NCI-H187 treated with DMSO at 0.1 percent for 48 hours (cell line): ENCODE measurements at places on chromosomes 7 and 10.

DNA sequence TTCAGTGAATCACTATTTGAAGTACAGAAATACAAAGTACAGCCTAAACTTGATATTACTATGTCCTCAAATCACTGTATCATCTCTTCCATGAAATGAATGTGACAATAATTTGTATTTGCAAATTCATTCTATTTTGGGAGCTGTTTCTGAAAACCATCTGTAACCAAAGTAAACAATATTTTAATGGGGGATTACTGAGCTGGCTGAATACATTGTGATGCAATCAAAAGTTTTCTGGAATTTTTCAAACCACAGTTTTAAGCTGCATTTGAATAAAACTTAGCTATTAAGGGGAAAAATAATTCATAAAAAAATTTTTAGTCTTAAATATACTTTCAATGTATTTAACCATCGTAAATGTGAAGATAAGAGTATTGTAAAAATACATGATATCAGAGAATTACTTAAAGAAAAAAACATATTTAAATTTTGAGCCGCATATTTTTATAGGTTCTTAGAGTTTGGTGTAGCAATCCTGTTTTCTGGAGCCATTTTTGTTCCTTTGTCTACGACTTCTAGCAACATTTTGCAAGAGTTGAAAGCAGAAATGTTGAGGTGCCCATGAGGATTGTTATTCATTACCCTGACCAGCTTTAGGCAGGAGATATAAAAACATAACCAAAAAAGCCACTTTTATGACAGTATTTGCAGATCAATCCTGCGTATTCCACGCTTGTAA lies 45.9 kb upstream of the AGMO start:
- no peak for DNase-seq

DNA sequence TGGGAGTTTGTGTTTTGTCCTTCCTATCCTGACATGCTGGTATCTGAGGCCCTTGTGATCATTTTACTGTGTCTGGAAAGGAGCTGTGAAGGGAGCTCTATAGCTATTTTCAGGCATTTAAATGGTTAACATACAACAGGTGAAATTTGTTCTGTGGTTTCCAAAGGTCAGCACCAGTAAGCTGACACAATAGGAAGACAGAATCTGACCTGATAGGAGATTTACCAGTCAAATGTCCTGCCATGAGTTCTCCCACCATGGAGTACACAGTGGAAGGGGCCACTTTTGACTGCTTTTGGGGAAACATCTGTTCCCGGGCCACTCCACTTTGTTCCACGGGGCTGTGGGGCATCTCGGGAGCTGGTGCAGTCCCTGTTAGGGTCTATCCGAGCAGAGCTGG lies 17.6 kb downstream of the FKBP6 start:
- no peak for DNase-seq

DNA sequence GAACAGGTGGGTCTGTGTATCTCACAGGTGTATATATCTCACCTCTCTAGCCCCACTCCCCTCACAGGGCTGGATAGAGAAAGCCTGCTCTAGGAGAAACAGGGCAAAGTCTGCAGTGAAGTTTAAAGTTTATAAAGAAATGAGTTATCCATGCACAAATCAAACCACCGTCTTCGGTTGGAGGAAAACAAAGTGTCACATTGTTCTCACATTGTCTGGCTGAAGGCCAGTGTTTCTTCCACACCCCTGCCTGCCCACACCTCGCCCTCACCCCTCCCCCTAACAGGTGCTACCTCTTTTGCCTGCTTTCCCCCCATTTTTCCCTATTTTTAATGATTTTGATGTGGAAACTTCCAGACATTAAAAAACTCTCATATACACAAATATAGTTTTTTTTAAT lies 25.8 kb downstream of the AQP1 start:
- DNase-seq, result no peak

GRCh38 chr7:50450590-50451032 lies 461 bp upstream of the FIGNL1 start:
- DNase-seq, result no peak
